ENCODE measurements at places on chromosomes 1 and 21.

GRCh38 chr1:61520401-61520800, 204.5 kb downstream of the TM2D1 start:
- DNase-seq, result no peak

GRCh38 chr1:212201461-212201860, 83.7 kb upstream of the PPP2R5A start:
- DNase-seq, result no peak

DNA sequence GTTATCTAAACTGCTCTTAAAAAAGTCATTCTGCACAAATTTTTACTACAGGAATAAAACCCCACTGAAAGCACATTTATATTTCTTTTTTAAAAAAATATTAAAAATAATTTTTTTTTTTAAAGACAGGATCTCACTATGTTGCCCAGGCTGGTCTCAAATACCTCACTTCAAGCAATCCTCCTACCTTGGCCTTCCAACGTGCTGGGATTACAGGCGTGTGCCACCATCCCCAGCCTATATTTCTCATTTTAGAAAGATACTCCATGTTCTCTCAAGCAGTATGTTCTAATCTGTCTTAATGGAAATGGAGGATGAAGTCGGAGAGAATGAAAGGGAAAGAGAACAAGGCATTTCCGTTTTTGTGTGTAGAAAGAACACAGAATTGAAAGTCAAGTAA, 17.1 kb downstream of the USP24 start:
- DNase-seq, result no peak

- no peak for DNase-seq
Observed at GRCh38 chr1:218874313-218874712, 299.4 kb upstream of the LYPLAL1 start.

GRCh38 chr1:179264507-179264906, 29.1 kb upstream of the SOAT1 start:
- DNase-seq, result no peak

- no peak for DNase-seq
Observed at GRCh38 chr1:204591473-204592090, 75.4 kb downstream of the MDM4 start.

DNA sequence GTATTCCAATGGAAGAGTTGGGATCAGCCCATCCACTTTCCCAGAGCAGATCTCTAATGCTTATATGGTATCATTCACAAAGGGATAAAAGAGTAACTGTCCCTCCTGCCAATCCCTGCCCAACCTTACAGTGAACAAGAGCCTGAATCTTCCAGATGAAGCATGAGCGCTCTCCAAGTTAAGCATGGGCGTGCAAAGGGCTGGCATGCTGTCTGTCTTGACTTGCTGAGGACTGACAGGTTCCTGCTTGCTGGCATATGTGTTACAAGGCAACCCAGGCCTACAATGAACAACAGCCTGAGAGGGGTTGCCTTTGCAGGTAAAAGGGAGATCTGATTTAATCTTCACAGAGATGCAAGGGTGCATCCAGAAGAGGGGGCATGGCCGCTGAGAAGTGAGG, 155.6 kb upstream of the SOD1 start:
- DNase-seq, result no peak

GRCh38 chr1:167671727-167672511, 41.9 kb downstream of the RCSD1 start:
- no peak for DNase-seq

DNA sequence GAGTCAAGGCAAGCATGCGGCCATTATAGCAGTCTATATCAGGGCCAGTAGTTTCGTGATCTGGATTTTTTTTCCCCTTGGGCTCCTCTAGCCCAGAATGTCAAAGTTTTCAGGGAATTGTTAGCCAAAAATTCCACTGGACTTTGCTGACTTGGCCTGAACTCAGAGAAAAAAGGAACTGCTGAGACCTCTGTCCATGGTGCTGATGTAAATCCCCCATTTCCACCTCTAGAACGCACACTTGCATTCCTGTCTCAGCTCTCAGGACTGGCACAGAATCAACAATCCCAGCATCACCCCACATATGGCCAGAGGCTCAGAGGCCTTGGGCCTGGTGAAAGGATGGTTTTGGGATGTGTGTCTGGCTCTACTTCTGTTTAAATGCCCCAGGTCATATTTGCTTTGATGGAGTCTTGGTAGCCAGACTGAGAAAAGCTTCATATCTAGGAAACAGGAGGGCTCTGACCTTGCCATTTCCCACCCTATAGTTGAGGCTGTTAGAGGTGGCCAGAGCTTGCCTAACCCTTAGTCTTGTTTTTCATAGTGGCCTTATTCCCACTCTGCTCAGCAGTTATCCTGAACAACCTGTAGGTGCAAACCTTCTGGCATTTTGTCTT, 16.9 kb upstream of the EFCAB14 start:
- no peak for DNase-seq

DNA sequence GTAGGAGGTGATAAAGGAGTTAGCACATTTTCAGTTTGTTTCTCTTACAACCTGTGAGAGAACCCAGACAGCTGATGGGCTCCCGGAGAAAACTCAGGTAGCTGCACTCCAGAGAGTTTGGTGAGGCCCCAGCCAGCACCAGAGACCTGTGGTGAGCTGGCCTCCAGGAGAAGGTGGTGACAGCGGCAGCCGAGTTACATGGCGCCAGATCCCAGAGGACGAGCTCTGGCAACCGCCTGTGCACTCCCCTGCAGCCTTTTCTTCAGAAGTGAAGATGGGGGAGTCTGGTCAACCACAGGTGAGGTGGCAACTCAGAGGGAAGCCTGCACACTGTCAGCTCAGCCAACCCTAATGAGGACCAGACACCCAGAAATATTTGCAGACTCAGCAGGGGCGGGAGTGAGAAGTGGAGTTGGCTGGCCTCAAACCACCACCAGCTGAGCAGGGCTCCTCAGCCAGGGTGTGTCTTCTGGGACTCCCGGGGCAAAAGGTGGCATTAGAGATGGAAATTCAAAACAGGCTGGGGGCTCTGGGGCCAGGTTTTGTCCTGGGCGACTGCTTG, 209.7 kb downstream of the SETD4 start:
- DNase-seq, result no peak

DNA sequence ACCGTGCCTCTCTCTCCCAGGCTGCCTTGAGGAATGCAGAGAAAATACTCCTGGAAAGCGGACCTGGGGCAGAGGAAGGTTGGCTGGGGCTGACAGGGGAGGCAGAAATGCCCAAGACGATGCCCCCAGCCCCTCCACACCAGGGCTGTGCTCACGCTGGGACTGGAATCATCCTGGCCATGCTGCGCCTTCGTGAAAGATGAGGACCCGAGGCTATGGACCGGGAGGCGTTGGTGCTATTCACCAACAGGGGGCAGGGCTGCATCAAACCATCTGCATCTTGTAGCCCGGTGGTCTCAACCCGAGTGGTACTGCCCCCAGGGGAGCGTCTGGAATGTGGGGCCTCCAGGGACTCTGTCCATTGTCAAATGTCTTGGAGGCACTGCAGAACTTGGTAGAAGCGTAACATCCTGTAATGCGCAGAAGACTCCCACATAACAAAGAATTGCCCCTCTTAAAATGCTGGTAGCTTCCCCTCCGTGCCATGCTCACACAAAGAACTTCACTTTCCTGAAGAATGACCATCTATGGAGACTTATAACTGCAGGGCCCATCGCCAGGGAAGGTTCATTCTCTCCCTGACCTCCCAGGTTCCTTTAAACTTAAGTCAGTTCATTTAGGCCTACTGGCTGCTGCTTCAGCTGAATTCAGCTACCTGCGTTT, 251.2 kb downstream of the RRAGC start:
- no peak for DNase-seq

- peak; percentile 1 for DNase-seq
Observed at GRCh38 chr1:107140703-107141490, at the start of gene NTNG1. NTNG1 (plus strand) TSS chr1:107141039.

DNA sequence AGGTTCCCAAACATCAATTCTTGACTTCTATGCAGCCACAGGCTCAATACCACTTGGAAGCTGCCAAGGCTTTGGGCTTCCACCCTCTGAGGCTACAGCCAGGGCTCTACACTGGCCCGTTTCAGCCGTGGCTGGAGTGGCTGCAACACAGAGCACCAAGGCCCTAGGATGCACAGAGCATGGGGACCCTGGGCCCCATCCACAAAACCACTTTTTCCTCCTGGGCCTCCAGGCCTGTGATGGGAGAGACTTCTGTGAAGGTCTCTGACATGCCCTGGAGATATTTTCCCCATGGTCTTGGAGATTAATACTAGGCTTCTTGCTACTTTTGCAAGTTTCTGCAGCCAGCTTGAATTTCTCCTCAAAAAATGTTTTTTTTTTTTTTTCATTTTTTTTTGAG, 655.4 kb upstream of the ZP4 start:
- DNase-seq, result no peak

- no peak for DNase-seq
Observed at GRCh38 chr1:164880199-164880598, 321.2 kb downstream of the PBX1 start.
